ENCODE measurements at places on chromosomes 2 and 18.

- DNase-seq, result no peak
These were observed 71.4 kb downstream of the GALR1 start for GRCh38 chr18:77320971-77321559.

DNA sequence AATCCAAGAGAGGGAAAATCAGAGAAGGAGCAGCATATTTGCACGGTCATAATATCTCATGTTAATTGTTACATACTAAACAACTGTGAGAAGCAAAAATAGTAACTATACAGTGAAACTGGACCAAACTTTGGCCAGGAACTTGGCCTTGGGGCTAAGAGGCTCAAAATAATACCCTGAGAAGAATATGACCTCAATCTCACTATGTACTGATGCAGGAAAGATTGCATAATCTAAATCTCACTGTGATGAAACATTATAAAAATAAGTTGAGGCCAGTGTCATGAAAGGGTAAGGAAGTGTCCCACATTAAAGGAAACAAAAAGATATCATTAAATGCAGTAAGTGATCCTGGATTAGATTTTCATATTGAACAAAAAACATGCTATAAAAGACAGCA, 36.5 kb downstream of the ZRANB3 start:
- no peak for DNase-seq

DNA sequence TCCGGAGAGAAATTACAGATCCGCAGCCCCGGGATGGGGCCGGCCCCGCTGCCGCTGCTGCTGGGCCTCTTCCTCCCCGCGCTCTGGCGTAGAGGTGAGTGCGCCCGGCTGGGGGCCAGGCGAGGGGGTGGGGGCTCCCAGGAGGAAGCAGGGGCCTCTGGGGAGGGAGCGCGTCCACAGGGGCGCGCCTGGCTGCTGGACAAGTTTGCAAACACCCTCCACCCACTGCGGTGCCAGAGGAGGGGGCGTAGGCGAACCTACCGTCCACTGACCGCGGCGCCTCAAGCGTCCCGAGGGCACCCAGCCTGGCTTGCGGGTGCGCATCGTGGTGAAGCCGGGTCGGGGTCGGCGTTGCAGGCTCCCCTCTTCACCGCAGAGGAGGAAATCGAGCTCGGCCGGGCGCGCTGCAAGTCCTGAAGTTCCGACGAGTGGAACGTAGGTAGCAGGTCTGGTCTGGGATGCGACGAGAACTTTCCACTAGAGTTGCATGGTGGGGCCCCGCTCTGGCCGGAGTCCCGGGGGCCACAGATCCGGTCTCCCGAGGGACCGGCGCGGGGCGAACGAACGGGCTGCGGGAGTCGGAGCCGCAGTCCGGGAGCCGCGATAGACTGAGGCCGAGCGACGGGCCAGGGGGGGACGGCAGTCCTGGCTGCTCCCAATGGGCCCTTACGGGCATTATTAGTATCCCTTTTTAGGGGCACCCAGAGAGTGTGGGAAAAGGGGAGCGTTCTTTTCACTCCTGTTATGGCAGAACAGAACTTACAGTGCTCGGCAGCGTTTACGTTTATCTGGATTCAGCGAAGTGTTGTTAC, 502 bp downstream of the MERTK start:
- DNase-seq, result no peak

DNA sequence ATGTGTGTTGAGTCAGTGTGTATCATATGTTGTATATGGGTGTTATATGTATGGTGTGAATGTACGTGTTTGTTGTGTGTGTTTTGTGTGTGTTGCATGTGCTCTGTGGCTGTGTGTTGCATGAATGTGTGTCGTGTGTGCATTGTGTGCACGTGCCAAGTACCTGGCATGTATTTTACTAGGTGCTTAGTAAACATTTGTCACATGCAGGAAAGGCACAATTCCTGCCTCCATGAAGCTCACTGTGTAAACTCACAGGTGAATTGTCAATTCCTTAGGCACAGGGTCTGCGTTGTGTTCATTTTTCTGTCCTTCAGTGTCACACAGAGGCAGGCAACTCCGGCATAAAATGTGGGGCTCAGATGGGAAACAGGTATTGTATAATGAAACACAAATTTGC, 22.3 kb upstream of the IL1R1 start:
- no peak for DNase-seq

DNA sequence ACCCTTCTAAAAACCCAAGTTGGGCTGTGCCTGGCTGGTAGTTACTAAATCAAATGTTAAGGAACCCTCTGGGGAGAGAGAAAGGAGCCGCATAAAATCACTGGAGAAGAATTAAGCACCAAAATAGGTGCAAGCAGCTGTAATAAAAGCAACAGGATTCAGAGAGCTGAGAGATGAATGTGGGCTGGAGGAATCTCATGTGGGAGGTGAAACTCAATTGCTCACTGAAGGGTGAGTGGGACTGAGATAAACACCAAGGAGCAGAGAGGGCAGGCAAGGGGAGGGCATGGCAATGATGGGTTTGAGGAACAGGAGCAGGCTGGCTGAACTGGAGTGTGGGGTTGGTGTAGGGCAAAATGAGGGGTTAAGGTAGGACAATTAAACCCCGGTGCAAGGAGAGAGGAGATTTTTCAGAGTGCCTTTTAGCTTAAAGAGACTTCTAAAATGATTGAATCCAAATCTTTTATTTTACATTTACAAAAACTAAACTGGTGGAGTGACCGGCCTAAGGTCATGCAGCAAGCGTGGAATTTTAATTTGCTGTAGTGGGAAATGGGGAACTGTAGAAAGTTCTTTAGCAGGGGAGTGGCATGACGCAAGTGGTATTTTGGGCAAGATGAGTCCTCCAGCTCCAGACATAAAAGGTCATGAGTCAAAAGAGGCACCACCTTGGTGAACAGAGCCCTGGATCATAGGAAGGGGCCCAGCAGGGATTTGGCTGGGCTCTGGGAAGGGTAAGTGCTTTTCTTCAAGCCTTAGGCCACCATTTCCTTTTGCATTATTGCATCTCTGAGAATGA, 10.5 kb downstream of the PLB1 start:
- DNase-seq, result no peak

DNA sequence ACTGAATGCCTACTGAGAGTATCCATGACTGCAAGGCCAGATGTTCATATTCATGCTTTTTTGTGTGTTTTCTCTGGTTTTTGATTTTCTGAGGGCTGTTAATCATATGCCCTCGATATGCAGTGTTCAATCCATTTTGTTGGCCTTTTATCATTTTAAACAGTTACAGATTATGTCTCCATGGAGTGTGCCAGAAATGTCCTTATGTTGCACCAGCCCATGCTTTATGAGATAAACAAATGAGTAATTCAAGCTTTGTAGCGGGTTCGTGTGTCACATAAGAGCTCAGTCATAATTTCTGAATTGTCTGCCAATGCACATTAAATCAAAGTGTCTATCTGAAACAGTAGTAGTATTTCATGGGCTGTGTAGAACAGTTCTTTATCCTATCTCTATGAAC, 583.0 kb downstream of the THSD7B start:
- no peak for DNase-seq

GRCh38 chr18:6982398-6982797, 135.2 kb downstream of the LAMA1 start:
- DNase-seq, result no peak

DNA sequence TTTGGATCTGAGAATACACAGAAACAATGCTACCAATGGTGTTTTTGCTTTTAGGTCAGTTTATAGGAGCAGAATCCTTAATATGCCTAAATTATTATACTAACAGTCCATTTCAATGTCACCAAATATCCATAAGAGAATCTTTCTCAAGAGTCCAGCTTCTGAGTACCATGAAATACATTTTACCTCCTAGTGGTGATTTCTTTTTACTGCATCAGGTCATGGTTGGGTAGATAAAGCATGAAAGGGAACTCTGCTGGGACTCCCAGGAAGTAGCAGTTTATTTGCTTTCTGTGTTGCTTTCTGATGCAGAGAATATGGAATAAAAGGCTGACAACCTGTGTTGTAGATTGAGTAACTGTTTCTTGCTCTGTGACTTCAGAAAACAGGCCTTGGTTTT, 115.6 kb downstream of the PPP1R1C start:
- peak; percentile 12 for DNase-seq

GRCh38 chr2:42832289-42832634, 39.9 kb upstream of the HAAO start:
- DNase-seq, result no peak

- no peak for DNase-seq
These were observed 68.1 kb upstream of the RBMS1 start for GRCh38 chr2:160561551-160562295.

GRCh38 chr2:130341562-130342019, 1.1 kb upstream of the IMP4 start:
- no peak for DNase-seq

DNA sequence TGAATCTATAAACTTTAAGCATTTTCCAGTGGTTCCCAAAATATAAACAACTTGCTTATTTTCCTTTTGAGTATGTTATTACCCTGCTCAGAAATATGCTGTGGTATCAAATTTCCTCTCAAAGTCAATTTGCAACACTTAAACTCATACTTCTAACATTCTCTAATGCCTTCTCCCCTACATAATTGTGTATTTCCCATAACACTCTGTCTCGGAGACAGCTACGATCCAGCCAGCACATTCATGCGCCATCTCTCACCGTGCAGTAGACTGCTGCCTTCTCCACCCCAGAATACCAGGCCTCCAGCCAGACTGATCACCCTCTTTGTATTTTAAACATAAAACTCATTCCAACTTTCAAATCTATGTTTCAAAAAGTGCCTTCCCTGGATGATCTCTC, 41.8 kb downstream of the TIMM21 start:
- no peak for DNase-seq

DNA sequence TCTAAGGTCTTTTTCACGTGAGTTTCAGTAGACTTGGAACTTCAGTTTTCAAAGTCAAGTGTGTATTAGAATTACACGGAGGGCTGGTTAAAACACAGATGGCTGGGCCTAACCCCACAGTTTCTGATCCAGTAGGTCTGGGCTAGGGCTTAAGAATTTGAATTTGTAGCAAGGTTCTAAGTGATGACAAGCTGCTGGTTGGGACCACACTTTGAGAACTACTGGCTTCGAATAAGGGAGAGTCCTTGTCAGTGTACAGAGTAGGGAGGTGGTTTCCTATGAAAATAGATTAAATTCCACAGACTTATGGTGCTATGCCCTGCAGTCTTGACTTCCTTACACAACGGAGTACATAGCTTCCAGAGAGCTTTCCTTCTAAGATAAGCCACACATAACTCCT, 4.5 kb downstream of the RHOB start:
- DNase-seq, result no peak

GRCh38 chr2:7437141-7437540, 519.9 kb downstream of the RNF144A start:
- DNase-seq, result no peak

DNA sequence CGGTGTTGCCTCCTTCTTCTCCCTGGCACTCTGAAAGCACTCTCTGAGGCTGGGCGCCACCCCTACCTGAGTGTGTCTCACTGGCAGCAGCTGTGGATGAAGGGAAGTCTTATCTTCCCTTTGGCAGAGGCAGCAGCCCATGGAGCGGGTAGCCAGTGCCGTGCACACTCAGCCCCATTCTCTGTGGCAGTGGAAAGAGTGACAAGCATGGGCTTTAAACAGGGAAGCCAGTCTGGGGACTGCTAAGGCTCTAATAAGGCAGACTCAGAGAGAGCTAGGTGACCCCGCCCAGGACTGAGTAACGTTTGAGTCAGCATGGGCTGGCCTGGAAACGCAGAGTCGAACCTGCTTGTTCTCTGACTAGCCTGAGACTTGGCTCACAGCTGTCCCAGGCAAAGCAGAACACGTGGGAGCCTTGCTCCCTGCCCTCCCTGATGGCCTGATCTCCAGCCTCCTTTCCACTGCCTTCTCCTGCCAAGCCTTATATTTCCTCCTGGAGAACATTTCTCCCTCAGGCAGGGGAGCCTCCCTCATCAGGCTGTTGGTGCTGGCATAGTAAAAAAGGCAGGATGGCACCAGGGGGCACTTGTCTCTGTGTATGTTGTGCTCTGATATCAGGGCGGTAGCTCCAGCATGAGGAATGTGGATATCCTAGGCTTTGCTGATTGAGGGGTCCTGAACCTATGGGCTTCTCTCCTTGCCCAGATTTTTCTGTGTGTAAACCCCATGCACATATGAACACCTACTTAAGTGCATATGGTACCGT, 93.9 kb upstream of the LGALSL start:
- no peak for DNase-seq

DNA sequence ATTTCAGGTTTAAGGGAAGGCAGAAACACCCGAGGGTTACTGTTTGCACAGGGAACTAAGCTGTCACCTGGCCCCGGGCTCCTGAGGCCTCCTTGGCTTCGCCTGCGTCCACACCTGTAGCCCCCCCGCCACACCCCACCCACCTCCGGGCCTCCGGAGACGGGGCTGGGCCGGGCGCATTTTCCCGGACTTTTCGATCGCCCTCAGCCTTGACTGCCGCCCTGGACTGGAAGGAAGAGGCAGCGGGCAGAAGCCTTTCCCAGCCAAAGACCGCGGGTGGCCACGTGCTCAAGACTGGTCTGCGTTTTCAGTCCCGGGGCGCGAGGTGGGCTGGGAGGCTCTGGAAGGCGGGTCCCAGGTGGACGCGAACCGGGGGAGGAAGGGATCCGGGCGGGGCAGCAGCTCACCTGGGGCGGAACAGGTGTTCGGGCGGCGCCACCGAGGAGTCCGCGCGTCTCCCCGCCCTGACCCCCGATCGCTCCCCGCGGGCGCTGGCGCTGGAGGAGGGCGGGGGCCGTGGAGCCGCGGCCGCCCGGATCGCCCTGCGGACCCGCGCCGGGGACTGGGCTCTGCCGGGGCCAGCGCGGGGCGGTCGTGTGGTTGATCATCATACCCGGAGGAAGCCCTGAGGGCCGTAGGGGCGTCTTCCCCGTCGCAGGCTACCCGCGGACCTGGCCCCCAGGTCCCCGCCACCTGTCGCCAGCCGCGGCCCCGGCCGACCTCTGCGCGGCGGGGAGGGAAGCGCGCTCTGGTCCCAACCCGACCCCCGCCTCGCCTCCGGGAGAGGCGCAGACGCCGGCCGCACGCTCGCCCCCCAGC, 3.2 kb downstream of the ID2 start:
- no peak for DNase-seq

DNA sequence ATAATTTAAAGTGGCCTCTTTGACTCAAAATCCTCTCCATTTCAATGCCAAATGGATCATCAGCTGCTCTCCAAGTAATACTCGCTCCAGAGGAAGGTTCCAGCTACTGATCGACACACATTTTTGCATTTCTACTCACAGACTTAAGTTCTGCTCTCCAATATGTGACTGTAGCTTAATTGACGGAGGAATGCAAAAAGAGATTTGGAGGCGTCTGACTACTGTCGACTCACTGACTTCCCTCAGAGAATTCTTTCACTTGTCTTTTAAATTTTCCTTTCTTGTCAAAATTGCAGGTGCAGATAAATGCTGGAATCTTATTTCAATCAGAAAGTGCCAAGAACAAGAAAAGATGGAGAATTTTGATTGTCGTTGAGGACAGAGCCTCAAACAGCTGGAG, 84.1 kb upstream of the PAPOLG start:
- no peak for DNase-seq

- DNase-seq, result no peak
These were observed 305.8 kb downstream of the TSN start for GRCh38 chr2:122061206-122061605.

GRCh38 chr18:57230861-57231585, 84.1 kb downstream of the BOD1L2 start:
- DNase-seq, result no peak

DNA sequence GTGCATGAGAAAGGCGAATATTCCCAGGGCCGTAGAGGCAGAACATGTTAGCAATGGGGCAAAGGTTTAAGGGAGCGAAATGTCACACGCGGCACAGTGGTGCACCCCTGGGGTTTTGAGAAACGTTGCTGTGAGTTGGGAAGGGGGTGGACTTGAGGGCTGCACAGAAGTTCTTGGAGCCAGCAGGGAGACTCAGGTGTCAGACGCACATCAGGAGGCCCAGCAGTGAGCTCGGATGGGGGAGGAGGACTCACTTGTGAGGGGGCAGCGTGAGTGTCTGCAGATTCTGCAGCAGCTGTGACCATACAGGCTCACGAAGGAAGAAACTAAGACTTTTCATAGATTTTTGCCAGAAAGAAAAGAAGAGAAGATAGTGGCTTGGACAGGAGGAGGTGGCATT, 218.2 kb downstream of the SNTG2 start:
- DNase-seq, result no peak
